Glutamatergic neuron (in vitro differentiated cells): ENCODE measurements at places on chromosomes 2 and 18.

DNA sequence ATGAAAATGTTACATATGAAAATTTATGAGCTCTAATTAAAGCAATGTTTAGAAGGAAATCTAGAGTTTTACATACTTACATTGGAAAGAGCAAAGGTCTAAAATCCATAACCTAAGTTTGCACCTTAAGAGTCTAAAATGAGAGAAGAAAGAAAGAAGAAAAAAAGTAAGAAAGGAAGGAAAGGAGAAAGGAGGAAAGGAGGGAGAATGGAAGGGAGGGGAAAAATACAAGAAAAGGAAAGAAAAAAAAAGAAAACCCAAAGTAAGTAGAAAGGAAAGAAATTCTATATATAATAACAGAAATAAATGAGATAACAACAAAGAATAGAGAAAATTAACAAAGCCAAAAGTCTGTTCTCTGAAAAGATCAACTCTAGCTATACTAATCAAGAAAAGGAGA lies 122.6 kb downstream of the BCL2L11 start:
- no peak for DNase-seq

DNA sequence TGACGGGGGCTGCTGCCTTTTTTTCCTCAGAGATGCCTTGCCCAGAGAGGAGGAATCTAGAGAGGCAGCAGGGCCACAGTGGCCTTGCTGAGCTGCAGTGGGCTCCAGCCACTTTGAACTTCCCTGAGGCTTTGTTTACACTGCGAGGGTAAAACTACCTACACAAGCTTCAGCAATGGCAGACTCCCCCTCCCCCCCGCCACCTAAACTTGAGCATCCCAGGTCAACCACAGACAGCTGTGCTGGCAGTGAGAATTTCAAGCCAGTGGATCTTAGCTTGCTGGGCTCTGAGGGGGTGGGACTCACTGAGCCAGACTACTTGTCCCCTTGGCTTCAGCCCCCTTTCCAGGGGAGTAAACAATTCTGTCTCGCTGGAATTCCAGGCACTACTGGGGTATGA lies 11.8 kb downstream of the SYT4 start:
- DNase-seq, result no peak

DNA sequence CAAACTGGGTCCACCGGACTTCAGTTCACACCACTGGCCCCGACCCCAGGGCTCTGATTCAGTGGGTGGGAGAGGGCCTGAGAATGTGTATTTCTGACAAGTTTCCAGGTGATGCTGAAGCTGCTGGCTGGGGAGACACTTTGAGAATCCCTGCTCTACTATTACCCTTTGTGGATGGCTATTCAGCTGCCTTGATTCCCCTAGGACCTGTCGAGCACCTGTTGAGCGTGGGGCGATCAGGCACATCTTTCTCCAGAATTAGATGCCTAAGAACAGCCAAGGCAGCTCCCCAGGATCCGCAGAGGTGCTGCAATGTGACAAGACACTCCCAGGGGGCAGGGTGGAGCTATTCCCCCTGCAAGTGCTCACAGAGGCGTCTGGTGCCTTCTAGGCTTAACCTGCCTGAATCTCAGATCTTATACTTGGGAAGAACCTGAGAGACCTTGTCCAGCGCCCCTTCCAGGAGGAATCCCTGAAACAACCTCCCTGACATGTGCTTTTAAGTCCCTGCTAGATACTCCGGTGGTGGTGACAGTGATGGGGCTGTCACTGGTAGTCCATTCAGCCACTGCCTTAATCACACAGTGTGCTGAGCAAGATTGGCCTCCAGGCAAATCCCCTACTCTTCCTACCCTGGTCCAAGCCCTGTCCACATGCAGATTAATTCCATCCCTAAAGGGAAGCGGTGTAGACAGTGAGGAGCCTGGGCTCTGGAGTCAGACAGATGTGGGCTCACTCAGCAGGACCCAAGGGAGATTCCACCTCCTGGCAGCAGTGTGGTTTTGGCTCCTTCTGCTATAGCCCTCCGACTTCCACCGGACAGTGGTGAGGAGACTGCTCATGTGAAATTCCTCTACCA lies 43.4 kb upstream of the OTOF start:
- peak; percentile 43 for DNase-seq

DNA sequence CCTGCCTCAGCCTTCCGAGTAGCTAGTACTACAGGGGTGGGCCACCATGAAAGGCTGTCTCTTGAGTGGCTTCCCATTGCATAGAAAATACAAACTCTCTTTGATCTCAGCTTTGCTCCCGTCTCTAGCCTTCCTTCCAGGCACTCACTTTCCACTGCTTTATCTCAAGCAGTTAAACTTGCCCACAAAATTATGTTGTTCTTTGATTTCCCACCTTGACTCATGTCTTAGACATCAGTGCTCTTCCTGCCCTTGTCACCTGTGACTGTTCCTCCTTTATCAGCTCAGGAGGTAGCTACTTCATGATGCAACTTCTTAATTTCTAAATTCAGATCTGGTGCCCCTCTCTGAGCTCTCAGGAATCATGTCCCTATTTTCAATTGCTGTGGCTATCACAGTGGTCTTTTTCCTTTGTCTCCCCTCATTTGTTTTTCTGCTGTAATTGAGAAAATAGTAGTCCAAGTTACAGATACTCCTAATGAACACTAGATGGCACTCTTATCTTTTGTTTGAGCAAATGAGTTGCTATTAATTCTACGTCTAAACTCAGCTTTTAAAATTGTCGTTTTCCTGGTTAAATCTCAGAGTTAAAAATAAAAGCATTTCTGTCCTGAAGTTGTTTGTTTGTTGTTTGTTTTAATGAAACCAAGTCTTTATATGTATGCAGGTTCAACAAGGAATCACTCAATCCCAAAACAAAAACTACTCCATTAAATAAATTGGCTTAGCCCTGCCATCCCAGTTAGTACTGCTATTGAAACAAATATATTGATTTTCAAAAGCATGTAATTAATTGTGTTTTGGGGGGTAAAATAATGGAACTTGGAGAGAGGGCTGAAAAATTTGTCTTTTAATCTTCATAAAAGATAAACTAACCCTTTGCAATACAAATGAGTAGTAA lies 46.9 kb upstream of the GREB1L start:
- DNase-seq, result no peak

DNA sequence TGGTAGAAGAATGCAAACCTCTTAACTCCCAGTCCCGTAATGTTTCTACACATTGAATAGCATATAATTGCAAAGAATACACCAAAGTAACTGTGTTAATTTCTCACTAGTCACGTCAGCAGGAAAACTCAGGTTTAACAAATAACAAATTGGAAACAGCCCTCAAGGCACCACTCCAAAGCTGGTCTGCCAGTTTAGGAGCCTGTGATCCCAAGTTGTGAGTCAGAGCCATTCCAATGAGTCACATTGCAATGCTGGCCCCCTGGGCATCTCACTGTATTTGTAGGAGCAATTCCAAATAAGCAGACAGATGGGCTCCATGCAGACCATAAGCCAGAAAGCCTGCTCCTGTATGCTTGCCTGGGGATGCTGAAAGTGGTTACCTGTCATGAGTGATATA lies 143.2 kb upstream of the SETBP1 start:
- peak; percentile 20 for DNase-seq

DNA sequence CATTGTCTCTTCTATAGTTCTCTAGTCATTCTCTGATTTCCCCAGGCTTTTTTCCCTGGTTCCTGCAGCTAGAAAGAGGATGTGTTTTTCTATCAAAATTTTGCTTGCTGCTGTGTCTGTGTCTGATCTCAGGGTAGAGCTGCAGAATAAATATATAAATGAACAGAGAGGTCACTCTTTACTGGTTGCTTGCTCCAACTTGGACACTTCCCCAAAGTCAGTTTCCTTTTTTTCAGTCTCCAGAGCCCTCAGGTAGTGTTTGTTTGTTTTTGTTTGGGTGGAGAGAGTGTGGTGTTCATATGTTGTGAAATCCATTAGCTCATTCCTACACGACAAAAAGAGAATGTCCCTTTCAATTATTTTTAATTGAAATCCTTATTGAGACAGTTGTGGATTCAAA lies 85.8 kb downstream of the CERS6 start:
- DNase-seq, result no peak

GRCh38 chr2:27798486-27798885 lies 27.0 kb downstream of the MRPL33 start:
- DNase-seq, result no peak

- DNase-seq, result no peak
Measured at GRCh38 chr2:67571785-67572718, 174.9 kb downstream of the ETAA1 start.

GRCh38 chr18:35267809-35268208 lies 22.2 kb downstream of the ZSCAN30 start:
- DNase-seq, result no peak

DNA sequence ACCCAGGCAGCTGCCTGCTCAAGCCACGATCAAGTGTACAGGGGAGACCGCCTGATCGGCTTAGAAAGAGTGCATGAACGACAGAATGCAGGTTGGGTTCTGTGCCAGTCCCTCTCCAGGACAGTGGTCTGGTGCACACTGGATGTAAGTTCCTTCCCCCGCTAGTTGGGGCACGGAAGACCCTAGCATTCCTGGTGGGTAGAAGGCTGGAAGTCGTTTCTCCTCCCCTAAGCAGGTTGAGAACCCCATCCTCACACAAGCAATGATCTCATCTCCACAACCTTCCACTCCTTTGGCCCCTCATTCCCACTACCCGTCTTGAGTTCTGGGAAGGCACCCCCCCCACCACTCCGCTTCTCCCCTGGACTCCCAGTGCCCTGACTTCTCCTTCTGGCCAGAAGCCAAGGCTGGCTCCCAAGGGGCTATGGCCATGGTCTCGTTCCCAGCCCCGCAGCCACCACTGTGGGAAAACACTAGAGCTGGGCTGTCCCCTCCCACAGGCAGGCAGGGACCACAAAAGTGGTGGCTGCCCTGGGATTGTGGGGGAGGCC lies 1.4 kb upstream of the ANKRD39 start:
- DNase-seq, result peak; percentile 71
